Pancreas (tissue), 10 donors: ENCODE measurements at places on chromosomes 7 and 10. TPM values are rescaled to one million over a fixed set of nuclear protein-coding genes. Genes with fewer than 3 reads are reported as not detected.

ZNF425 gene
- total RNA-seq, result 0.94 TPM

TMEM196 gene
- total RNA-seq, result 0.70 TPM

NKX1-2 gene
- total RNA-seq, result not detected

RASA4B gene
- 8.4 TPM for total RNA-seq

HOXA2 gene
- 0.12 TPM for total RNA-seq

FGFBP3 gene
- total RNA-seq, result 0.76 TPM

REPIN1 gene
- total RNA-seq, result 48.1 TPM
